ENCODE measurements at places on chromosomes 12 and 14.

GRCh38 chr14:80378084-80378690 is 166.9 kb upstream of the DIO2 start:
- DNase-seq = no peak

GRCh38 chr12:132798836-132799235 is 29.8 kb downstream of the GOLGA3 start:
- no peak for DNase-seq

- no peak for DNase-seq
Observed at GRCh38 chr14:96639550-96639949, 137.4 kb downstream of the PAPOLA start.

DNA sequence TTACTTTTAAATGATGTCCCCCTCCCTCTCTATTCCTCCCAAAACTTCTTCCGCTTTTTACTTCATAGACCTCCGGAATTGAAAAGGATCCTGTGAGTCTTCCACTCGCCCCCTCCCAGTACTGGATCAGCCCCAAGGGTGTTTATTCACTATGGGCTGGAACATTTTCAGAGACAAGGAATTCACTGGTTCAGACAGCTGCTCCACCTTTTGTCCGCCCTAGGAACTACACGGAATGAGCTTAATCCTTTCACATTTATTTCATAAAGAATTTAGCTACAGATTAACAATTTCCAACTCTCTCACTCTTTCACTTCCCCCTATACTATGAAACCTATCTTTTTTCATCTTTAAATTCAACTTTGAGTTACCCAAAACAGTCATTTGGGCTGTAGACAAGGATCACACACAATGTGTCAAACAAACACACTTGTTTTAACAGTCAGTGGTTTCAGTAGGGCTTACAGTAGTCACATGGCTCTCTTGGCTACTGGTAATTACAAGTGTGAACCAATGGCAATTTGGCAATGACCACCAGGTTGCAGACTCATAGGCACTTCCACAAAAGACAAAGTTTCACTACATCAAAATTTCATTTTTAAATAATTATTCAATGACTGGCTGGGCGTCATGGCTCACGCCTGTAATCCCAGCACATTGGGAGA is 20.6 kb downstream of the CNIH1 start:
- no peak for DNase-seq

DNA sequence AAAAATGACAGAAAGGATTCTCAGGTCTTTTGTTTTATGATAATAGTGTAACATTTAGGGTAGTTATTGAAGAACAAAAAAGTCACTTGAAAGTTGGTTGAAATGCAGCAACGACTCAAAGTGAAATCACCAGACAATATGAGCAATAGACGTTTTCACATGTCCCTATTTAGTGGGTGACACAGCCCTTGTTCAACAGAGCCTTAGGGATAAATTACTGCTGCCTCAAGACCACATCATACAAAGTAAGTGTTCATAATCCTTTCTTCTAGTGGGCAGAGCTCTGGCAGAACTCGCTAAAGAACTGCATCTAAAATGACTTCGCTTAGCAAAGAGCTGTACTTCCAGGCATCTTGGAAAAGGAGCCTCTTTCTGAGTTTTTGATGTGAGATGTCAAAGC is 128.5 kb upstream of the LMNTD1 start:
- DNase-seq = no peak

- no peak for DNase-seq
Observed at GRCh38 chr12:122423258-122424165, 1.0 kb upstream of the CLIP1 start.
